ENCODE measurements at places on chromosomes 1 and 21. TPM values are rescaled to one million over a fixed set of nuclear protein-coding genes. Genes with fewer than 3 reads are reported as not detected.

Gene PPM1J
- 3.1 TPM for polyA plus RNA-seq

Gene COL11A1
- polyA plus RNA-seq = not detected

Gene PIK3CD
- polyA plus RNA-seq = 56.2 TPM

Gene DR1
- polyA plus RNA-seq = 53.3 TPM

Gene NPR1
- polyA plus RNA-seq = not detected

DNA sequence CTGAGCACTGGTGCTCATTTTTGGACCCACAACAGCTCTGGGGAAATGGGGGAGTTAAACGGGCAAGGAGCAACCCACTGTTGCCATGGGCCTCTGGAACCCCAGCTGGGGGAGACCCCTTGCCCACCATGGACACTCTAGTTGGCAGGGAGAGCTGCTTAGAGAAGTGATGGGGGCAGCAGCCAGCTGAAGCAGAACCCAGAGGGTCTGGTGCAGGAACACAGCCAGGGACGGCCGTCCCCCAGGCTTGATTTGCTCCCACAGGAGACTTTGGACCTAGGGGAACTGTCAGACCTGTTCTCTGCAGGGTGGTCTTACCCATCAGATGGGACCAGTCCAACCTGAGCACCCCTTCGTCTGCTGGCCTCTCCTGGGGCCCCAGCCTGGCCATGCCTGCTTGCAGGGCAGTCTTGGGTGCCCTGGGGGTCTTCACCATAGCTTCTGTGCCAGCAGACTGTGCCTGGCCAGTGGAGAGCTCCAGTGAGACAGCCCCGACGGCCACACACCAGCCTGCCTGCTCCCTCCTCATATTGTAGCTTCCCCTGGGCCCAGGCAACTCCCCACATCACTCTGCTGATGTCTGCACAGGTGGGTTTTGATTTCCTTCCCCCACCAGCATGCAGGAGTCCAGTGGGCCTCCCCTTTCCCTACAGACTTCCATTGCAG is 11.3 kb downstream of the SPATC1L start:
- no peak overlapping the region for H3K27ac ChIP-seq
- DNase-seq = no peak
- H3K4me1 ChIP-seq = peaks cover 6% of the 10 kb centered on the region

DNA sequence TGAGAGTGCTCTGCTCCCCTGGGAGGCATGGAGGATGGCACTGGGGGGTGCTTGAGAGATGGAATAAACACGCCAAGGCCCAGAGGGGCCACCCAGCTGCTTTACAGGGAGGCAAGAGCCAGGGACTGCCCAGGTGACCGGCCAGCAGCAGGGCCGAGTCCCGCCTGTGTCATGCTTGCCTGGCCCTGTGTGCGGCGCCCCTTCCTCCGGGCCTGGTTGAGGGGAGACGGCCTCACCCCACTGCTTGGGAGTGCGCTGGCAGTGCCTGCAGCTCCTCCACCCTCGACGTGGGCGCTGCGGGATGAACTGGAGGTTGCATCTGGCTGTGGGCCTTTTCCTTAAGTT is 33.1 kb upstream of the COL6A2 start:
- peaks cover 14% of the 10 kb centered on the region for H3K36me3 ChIP-seq
- H3K4me1 ChIP-seq = no peaks in the 10 kb centered on the region
- H3K27me3 ChIP-seq = peaks cover 39% of the 10 kb centered on the region
- no peak overlapping the region for H3K27ac ChIP-seq

GRCh38 chr1:18176619-18177018 is 69.0 kb downstream of the IGSF21 start:
- H3K4me3 ChIP-seq = no peak overlapping the region
- no peak for DNase-seq
- H3K27me3 ChIP-seq = peaks cover 16% of the 10 kb centered on the region
- no peaks in the 10 kb centered on the region for H3K4me1 ChIP-seq
- H3K27ac ChIP-seq = no peak overlapping the region

- peaks cover 13% of the 10 kb centered on the region for H3K27me3 ChIP-seq
- H3K27ac ChIP-seq = no peak overlapping the region
- H3K4me3 ChIP-seq = peak overlapping the region; percentile 51
Observed at GRCh38 chr1:160047111-160047991, 15.6 kb upstream of the PIGM start.

DNA sequence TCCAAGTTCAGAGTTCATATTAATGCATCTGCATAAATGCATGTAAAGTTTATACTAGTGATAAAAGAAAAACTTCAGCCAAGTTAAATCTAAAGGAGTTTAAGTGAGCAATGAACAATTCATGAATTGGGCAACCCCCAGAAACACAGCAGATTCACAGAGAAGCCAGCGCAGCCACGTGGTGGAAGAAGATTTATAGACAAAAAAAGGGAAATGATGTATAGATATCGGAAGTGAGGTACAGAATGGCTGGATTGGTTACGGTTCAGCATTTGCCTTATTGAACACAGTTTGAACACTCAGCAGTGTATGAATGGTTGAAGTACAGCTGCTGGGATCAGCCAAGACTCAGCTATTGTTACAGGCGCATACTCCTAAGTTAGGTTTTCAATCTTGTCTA is 5.7 kb downstream of the AK5 start:
- no peak for DNase-seq
- no peak overlapping the region for H3K4me3 ChIP-seq
- peaks cover 39% of the 10 kb centered on the region for H3K27me3 ChIP-seq
- H3K4me1 ChIP-seq = peaks cover 5% of the 10 kb centered on the region
- H3K36me3 ChIP-seq = no peaks in the 10 kb centered on the region
- H3K27ac ChIP-seq = no peak overlapping the region

DNA sequence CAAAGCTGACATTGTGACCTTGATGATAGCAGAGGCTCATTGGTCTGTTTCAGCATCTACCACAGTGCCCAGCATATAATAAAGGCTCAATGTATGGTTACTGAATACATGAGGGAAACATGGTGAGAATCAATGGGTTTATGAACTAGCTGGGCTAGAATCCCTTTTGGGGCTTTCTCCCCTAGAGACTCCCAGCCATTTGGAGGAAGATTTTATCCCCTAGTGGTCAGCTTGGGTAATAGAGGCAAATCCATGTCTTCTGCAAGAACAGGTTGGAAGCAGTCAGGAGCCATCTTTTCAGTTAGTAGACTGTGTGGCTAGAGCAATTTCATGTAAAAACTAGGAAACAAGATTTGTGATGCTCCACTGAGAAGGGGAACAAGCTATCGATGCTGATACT is 15.8 kb upstream of the REG4 start:
- peaks cover 25% of the 10 kb centered on the region for H3K27me3 ChIP-seq
- no peak for DNase-seq
- H3K4me1 ChIP-seq = no peaks in the 10 kb centered on the region
- H3K27ac ChIP-seq = no peak overlapping the region
- no peaks in the 10 kb centered on the region for H3K36me3 ChIP-seq
- H3K4me3 ChIP-seq = no peak overlapping the region
